Activated CD8-positive, alpha-beta memory T cell treated with anti-CD3 and anti-CD28 coated beads, Interleukin-2, amount 10 ng/mL, durations not matched to agents 7 days and 5 days (primary cell): ENCODE measurements at places on chromosomes 11 and 22. TPM values are rescaled to one million over a fixed set of nuclear protein-coding genes. Genes with fewer than 3 reads are reported as not detected.

DNA sequence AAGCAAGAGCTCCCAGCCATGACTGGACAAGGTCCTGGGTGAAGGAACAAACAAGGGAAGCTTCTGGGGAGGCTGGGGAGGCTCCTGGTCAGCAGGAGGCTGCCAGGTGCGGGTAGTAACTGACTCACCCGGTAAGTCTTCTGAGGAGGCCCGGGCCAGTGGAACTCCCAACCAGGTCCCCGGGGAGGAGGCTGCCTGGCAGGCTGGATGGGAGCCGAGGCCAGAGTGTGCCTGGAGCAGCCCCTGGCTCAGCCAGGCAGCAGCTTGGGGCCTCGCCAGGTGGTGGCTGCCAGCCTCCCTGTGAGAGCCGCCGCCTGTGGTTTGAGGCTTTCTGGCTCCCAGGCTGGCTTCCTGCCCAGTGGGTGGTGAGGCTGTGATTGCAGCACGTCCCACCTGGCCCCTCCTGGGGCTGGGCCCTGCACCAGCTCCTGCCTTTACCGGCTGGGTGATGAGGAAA is 46.2 kb downstream of the IGF2 start:
- DNase-seq, result peak; percentile 53

GRCh38 chr11:16111690-16112089 is 244.7 kb downstream of the SOX6 start:
- DNase-seq, result no peak

DNA sequence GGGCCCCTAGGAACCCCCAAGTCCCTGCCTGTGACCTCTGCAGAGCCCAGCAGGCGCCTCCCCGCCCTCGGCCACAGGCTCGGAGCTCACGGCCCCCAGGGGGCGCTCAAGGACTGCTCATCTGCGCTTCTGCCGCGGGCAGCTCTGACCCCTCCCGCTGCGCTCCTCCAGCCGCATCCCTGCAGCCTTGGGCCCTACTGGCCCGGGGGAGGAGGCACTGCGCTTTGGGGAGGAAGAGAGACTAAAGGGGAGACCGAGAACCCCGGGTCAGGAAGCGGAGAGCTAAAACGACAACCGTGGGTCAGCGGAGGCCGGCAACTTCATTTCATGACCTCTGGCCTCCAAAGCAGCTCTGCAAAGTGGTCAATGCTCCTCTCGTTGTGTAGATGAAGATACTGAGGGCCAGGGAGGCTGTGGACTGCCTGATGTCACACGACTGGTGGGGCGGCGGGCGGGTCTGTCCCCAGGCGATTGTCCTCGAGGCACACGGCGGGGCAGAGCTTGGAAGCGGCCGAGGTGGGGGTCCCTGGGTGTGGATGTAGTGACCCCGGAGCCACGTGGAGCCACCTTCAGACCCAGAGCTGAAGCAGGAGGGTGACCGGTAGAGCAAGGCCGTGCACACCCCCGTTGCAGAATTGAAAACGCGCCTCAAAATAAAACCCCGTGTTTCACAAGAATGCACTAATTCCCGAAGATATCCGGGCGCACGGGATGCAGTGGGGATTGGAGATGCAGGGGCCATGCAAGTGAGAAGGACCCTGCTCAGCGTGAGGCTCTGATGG is 2.7 kb upstream of the KRTAP5-6 start:
- DNase-seq, result peak; percentile 84

GRCh38 chr22:20441631-20442484 is 4.2 kb upstream of the SCARF2 start:
- DNase-seq, result no peak

DNA sequence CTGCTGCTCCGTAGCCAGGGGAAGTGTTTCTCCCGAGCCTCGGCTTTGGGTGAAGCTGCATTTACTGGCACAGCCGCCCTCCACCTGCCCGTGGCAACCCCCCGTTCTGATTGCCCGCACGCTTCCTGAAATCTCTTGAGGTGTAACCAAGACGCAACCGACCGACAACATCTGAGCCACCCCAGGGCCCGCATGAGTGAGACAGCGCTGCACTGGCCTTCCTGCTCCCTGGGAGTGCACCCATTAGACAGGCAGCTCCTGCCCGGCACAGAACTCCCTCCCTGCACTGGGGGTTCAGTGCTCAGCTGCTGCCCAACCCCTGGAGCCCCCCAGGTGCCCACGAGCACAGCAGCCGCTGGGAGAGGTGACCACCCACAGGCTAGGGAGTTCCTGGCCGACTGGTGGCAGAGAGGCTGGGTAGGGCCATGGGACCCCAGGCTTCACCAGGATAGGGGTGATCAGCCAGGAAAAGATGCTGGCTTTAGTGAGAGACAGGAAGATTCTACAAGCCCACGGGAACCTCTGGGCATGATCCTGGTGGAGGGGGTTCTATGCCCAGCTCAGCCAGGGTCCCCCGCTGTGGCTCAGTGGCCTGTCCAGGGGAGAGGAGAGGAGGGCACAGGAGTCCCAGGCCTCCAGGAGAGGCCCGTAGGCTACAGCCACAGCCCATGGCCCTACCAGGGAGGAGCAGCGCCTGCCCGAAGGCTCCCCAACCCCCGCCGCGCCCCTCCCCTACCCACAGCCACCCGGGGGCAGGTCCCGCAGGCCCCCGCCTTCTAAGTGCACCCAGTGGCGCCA is 14.6 kb downstream of the PLXNB2 start:
- DNase-seq, result no peak

GRCh38 chr11:99979042-99979441 is 708.0 kb upstream of the ARHGAP42 start:
- DNase-seq, result no peak

DNA sequence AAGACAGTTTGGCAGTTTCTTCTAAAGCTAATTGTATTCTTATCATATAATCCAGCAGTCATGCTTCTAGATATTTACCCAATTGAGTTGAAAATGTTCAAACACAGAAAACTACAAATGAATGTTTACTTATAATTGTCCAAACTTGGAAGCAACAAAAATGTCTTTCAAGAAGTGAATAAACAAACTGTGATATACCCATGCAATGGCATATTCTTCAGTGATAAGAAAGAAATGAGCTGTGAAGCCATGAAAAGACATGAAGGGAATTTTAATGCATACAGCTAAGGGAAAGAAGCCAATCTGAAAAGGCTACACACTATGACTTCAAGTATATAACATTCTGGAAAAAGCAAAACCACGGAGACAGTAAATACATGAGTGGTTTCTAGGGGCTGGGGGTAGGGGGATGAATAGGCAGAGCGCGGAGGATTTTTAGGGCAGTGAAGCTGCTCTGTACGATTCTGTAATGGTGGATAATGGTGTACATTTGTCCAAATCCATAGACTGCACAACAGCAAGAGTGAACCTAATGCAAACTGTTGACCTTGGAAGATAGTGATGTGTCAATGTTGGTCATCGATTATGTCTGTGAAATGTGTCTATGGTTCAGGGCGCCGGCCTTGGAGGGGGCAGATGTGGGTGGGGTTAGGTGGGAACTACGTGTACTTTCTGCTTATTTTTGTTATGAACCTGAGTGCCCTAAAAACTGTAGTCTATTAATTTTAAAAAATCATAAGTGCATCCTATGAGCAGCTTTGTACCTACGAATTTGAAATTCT is 424.9 kb downstream of the TBC1D22A start:
- no peak for DNase-seq

DNA sequence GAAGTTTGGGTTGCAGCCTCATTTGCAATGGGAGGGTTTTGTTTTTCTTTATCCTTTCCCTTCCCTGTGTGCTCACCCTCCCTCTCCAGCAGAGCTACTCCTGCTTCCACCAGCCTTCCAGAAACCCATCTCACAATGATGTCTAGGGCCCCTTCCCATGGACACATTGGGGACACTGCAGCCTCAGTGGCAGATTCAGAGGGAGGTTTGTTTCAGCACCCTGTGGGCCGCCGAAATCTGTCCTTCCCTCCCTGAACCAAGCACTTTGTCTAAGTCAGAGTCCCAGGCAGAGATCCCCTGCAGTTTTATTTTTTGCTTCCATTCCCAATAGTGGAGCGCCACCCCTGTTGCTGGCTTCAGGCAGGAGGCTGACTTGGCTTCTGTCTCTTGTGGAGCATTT is 8.6 kb upstream of the SYNGR1 start:
- DNase-seq, result no peak

GRCh38 chr22:27386186-27386585 is 415.4 kb downstream of the MN1 start:
- DNase-seq, result no peak

DNA sequence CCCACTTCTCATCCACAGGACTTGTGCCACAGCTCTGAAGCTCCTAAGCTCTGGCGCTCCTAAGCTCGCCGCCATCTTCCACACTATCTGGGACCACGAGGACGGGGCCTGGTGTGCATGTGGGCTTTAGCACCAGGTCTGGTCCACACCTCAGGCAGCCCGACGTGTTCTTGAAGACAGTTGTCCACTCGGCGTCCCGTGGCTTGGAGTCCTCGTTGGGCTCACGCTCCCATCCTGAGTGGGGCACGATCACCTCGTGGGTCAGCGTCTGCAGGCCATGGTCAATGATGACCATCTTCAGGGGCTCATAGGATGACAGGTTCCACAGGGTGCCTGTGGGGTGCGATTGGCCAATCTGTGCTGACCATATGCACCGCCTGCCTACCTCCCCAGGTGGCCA is 37.1 kb upstream of the TXNRD2 start:
- no peak for DNase-seq

- no peak for DNase-seq
Measured at GRCh38 chr22:45597460-45598192, 74.0 kb upstream of the ATXN10 start.

- DNase-seq, result no peak
Measured at GRCh38 chr11:120660024-120660565, 148.5 kb downstream of the GRIK4 start.

- no peak for DNase-seq
Measured at GRCh38 chr11:119421351-119421750, 1.6 kb downstream of the THY1 start.

CTSF gene
- total RNA-seq, result 2.8 TPM

TPBGL gene
- total RNA-seq, result 0.15 TPM
